ENCODE measurements at places on chromosomes 16 and 17.

DNA sequence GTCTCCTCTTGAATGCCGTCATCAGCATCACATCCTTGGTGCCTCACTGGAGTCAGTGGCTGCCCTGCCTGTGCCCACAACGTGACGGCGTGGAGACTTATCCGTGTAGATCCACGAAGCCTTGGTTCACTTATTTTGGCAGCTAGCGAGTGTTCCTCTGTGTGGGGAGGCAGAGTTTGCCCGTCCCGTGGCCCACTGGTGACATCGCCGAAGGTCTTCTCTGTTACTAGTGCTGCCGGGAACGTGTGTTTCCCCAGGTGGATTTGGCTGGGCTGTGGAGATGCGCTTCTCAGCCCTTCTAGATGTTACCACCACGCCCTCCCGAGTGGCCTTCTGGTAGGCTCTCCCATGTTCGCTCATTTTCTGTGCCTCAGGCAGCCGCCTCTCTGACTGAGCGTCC lies 169.6 kb downstream of the SEC14L1 start:
- no peak for ATAC-seq

GRCh38 chr16:58200004-58200797 lies 2.3 kb upstream of the CSNK2A2 start:
- ATAC-seq = no peak

- ATAC-seq = peak; percentile 72
Measured at GRCh38 chr16:57092786-57093411, 516 bp downstream of the CPNE2 start.

DNA sequence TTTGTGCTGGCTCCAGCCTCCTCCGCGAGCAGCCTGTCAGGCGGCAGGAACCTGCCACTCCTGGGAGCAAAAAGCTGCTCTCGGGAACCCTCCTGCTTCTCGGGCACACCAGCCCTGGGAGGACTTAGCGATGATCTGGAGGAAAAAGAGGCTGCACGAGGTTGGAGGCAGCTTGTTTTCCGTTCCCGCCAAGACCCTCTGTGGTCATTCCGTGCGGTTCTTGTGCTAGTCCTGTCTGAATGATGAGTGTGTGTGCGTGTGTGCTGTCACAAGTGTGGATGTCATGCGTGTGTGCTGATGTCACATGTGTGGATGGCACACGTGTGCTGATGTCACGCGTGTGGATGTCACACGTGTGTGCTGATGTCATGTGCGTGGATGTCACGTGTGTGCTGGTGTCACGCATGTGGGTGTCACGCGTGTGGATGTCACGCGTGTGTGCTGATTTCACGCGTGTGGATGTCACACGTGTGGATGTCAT lies 150.0 kb downstream of the NPIPB11 start:
- ATAC-seq = no peak

DNA sequence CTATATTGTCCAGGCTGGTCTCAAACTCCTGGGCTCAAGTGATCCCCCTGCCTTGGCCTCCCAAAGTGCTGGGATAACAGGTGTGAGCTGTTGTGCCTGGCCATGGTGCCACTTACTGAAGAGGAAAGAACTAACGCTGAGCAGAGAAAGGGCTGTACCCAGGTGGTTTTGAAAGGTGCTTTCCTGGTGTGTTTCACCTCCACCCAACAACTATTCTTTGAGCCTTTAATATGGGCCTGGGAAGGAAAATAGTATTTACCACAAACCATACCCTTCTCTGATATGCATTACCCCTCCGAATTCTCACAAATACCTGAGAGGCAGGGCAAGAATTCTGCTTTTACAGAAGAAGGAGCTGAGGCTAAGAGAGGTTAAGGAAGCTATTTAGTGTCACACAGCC lies 24.8 kb downstream of the KPNA2 start:
- no peak for ATAC-seq

DNA sequence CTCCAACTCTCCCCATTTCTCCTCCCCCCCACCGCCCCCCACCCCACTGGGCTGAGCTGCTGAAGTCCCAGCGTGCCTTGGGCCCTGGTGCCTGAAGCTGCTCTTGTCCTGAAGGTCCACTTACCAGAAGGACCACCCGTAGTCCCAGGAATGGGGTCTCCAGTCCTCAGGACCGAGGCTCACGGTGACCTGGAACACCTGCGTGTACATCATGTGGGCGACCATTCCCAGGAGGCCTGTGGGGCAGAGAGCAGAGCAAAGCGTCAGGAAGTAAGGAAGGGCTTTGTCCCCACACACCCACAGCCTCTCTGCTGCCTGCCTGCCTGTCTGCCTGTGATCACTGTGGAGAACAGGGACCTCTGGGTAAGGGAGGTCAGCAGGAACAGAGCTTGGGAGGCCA lies 218.7 kb downstream of the GSG1L start:
- ATAC-seq = no peak

GRCh38 chr16:46859719-46860152 lies 24.4 kb upstream of the GPT2 start:
- ATAC-seq = peak; percentile 92

DNA sequence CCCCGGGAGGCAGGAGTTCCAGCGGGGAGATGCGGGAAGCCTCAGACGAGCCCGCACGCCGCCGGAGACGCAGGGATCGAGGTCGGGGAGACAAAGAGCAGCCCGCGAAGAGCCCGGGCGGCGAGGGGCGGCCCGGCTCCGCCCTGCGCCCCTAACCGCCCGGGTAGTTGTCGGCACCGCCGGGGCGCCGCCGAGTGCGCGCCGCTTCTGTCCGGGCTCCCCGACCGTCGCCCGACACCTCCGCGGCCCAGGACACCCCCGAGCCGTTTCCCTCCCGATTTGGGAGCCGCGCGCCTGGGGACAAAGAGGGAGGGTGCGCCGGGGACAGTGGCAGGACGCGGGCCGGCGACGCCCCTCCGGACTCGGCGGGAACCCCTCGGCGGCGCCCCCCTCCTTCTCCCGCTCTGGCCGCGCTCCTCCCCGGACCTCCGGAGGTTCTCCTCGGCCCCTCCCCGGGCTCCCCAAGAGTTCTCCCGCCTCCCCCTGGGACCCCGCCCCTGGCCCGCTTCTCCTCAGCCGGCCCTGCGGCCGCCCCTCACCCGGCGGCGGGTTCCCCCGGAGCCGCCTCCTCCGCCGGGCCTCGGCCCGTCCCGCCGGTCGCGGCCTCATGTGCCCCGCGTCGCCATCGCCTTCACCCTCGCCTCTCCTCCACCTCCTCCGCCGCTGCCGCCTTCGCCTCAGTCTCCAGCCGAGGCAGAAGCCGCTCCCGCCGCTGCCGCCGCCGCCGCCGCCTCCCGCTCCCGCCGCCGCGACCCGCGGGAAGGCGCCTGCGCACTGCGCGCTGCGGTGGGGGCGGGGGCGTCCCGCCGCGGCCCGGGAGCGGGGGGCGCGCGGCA lies at the start of gene GJC1:
Gene GJC1, minus strand, starts transcription at position 765 of the 836 bp plus-strand sequence. CDS start 24,470 bp downstream, outside the sequence.
- peak; percentile 69 for ATAC-seq

DNA sequence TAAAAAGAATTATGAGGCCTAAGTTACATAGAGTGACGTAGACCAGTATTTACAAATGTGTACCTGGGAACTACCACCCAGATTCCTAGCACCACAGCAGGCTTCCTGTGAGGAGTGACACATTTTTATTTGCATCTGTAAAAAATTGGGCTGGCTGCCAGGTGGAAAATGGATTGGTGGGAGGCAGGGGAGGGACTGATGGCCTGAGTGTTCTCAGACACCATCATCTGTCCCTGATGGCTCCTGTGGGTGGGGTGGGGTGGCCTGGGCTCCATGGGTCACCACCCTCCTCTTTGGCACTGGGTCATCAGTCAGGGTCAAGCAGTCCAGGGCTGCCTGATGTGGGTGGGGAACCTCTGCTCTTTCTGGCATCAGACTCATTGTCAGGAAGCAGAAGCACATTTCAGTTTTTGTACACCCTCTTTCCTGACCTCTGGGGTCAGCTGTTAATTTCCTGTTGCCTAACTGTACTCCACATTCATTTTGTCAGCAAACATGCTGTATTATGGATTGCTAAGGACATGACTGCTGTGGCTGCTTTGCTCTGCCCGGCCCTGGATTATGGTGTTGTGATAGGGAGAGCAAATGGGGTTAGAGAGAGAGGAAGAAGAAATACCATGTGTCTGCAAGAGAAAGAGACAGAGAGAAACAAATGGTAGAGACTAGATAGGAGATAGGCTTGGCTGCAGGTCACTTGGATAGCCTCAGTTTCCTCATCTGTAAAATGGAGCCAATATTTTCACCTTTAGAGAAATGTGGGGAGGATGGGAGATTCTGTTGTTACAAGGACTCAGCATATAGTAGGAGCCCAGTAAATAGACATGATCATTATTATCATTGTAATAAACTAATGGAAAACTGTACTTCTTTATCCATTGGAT lies 11.6 kb upstream of the MFAP4 start:
- no peak for ATAC-seq

DNA sequence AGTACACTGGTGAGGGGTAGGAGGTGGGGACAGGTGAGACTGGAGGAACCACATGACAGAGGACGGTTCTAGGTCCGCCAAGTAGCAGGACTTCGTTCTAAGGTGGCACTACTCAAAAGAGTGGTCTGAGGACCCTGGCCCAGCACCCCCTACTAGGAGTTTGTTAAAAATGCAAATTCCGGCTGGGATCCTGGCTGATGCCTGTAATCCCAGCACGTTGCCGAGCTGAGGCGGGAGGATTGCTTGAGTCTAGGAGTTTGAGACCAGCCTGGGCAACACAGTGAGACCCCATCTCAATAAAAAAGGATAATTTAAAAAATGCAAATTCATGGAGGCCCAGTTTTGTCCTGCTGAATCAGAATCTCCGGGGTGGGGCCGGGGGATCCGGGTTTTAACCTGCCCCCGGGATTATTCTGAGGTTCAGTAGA lies 59.1 kb downstream of the WSB1 start:
- no peak for ATAC-seq

DNA sequence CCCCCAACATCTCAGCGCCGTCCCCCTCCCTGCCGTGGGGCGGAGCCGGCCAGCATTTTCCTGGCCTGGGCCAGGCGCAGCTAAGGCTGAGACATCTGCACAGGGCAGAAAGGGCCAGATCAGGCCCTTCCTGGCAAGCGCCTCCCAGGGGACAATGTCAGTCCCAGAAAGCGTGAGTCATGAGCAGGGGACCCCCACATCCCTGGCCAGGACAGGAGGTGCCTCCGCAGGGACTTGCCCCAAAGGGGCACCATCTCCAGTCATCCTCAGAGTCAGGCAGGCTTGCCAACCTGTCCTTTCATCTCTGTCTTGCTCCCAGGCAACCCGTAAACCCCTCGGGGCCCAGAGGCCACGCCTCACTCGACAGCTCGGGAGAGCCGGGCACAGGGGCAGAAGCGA lies 43.2 kb downstream of the SOCS1 start:
- ATAC-seq = no peak

DNA sequence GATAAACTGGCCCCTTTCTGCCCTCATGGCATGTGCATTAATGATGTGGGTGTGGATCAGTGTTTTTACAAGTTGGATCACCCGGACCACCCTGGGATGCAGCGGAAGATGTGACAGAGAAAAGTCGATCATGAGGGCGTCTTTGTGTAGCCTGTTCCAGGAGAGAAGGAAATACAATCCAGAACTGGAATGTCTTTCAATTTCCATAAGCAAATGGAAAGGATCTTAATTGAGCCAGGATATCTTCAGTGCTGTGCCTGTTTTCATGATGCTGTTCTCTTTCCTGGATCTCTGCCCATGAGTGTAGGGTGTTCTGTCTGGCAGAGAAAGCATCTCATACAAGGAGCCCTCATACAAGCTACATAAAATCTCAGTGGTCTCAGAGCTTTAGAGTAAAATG lies 481.4 kb downstream of the XYLT1 start:
- no peak for ATAC-seq

DNA sequence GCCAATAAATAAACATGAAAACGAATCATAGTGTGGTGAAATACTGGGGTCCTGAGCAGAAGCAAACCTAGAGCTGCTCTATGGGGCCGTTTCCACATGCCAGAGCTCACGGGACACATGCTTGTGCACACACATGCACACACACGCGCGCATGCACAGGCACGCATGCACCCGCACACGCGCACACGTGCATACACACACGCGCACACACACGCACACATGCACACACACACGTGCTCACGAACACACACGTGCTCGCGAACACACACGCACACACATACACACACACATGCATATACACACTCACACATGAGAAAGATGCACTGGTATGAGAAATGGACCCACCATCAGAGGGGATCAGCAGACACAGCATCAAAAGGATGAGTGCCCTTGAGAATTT lies 52.2 kb upstream of the DNAJA2 start:
- ATAC-seq = no peak

DNA sequence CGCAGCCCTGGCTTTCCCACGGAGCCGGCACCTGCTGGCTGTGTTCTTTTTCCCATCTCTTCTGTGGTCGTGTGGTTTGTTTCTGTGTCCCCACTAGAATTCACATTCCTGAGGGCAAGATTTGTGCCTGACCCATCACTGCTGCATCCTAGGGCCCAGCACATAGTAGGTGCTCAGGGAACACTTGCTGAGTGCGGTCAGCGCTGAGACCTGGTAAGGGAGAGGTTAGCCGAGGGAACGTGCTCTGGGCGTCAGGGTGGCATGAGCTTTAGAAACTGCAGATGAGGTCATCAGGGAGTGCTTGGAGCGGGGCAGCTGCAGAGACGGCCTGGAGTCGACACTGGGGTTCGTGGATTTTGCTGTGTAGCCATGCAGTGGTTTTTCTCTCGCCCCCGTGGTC lies 5.9 kb downstream of the DEF8 start:
- ATAC-seq = no peak

GRCh38 chr17:80251966-80252365 lies 8.7 kb upstream of the RNF213 start:
- ATAC-seq = no peak

DNA sequence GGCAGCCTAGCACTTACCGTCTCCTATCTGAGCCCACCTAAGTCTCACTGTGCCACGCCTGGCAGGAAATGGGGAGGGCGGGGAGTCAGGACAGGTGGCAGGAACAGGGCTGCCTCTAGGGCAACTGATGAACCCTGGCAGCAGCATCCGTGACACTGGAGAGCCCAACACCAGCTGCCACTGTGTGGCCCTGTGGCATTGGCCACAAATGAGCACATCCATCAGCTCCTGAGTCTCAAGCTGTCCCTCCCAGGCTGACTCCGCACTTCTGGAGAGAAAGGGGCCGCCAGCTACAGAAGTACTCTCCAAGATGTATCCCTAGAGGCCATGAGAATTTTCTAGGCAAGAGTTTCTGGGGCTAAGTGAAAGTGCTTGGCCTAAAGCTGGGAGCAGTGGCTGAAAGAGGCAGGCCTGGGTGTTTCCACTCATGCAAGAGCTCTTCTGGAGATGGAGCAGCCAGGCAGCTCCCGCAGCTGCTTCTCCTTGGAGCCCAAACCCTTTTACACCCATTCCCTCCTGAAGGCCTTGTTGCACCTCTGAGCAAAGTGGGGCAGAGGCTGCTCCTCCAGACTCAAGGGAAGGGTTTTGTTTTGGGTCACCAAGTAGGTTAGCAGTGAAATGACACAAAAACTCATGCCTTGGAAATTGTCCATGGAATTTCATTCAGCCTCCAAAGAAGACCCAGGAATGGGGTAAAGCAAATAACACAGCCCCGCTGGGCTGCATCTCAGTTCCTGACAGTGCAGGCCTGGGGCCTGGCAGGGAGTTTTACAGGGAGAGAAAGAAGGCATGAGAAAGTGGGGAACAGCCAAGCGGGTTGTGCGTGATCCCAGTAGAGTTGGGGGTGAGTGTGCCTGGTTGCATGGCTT lies 25.8 kb downstream of the PEMT start:
- ATAC-seq = no peak
